ENCODE measurements at places on chromosomes 5 and 9.

DNA sequence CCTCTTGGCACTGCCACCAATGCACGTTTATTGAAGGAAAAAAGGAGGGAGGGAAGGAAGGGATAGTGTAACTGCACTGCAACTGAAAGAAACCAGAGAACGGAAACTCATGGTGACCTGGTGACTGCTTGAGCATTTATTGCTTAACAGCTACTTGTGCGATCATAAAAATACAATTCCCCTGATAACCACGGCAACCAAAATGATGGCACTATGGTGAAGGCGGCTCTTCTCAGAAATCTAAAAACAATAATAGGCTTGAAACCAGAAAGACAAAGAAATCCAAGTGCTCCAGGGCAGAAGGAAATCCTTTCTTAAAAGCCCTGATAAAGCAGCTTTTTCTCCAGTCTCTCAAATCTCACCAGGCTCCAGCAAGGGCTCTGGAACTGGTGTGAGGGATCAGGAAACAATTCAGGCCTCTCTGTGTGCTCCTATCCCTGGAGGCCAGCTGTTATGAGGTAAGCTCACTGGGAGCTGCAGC lies 1.9 kb downstream of the FBXO10 start:
- DNase-seq, result no peak

DNA sequence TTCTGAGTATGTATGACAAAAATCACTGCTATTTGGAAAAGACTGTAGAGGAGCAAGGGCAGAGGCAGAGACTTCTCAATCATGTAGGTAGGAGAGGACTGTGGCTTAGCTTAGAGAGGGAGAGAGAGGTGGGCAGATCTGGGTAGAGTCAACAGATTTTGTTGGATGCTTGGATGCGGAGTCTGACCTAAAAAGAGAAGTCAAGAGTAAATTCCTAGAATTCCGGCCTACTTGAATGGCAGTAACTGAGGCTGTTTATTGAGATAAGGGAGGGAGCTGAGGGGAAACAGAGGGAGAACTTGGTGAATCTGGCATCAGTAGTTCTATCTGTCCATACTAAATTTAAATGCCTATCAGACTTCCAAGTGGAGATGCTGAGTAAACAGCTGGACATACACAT lies 2.4 kb downstream of the TICAM2 start:
- no peak for DNase-seq

GRCh38 chr5:42719034-42719433 lies 37.6 kb upstream of the CCDC152 start:
- no peak for DNase-seq

GRCh38 chr9:20426019-20426418 lies 196.3 kb downstream of the MLLT3 start:
- no peak for DNase-seq

GRCh38 chr9:29945012-29945411 lies 2371.7 kb upstream of the C9orf72 start:
- no peak for DNase-seq

DNA sequence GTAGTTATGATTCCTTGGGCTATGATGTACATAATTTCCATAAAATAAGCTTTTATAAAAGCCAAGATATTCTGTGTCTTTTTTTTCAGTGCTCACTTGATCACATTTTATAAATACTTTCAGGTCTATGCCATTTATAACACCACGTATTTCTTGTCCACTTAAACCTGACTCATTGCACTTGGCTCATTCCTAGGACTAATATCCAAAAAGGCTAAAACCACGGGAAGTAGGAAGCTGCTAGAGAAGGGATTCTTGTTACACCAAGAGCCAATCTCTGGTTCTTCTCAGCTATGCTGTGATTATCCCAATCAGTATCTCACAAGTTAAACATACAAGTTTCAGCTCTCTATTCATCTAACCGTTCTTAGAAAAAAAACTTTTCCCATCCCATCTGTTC lies 80.4 kb upstream of the CDH6 start:
- no peak for DNase-seq

DNA sequence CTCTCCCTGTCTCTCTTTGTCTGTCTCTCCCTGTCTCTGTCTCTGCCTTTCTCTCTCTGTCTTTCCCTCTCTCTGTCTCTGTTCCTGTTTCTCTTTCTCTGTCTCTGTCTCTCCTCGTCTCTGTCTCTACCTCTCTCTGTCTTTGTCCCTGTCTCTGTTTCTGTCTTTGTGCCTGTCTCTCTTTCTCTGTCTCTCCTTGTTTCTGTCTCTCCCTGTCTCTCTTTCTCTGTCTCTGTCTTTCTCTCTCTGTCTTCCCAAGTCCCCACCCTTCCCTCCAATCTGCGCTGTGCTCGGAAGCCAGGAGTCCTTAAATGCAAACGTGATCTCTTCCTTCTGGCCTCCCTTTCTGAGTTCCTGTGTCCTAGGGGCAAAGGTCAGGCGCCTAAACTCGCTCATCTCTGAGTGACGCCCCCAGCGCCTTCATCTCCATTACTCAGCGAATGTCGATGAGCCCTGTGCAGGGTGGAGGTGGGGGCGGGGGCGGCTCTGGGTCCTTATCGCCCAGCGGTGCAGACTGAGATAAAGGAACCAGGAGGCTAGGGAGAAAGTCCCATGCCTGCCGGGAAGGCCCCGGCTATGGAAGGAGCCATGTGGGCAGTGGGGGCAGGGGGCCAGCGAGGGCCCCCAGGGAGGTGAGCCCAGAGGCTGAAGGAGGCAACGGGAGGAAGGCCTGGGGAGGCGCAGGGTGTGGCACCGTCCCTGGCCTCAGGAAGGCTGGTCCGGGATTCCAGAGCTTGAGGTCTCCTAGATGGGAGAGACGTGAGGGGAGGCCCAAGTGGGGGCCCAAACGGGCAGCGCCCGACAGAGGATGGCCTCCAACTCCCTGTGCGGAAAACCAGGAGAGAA lies 1.5 kb upstream of the SLC6A19 start:
- DNase-seq, result no peak

DNA sequence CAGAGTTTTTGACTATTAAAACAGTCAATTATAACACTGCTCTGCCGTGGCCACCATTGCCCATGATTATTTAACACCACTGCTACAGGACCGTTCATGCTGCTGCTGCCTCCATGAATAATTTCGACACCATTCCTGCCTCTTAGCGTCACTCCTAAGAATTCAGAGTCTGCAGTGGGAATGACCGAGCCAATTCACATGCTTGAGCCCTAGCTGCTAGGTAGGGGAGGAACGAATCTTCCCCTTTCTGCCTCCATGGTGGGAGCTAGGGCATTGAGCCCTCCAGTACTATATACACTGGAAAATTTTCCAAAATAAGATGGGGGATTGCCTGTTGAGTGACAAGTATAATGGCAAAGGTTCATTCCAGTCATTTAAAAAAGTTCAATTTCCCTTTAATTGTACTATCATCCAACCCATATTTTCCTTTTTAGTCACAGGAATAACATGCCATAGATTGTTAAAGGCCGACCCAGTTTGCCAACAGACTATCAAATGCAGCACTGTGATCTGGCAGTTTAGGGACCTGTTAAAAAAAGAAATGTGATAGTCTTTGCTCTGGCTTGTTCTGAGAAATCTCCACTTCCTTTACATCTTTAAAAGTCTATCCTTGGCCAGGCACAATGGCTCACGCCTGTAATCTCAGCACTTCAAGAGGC lies 13.5 kb upstream of the B4GALT1 start:
- no peak for DNase-seq

- no peak for DNase-seq
These were observed 171.2 kb upstream of the ACTBL2 start for GRCh38 chr5:57653636-57654290.

DNA sequence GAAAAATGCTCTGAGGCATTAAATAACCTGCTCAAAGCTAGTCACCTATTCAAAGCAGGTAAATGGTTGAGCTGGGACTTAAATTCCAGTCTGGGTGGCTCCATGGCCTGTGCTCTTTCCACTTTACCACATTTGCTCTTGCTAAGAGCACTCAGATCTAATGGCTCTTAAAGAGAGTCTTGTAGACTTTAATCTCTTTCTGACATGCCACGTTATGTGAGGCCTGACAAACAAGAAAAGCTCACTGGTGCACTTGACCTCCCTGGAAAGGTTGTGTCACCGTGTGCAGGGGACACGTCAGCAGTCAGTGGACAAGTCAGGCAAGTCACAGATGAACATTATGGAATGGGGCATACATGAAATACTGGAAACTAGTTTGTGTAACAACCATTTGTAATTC lies 129.9 kb upstream of the RPS23 start:
- no peak for DNase-seq

DNA sequence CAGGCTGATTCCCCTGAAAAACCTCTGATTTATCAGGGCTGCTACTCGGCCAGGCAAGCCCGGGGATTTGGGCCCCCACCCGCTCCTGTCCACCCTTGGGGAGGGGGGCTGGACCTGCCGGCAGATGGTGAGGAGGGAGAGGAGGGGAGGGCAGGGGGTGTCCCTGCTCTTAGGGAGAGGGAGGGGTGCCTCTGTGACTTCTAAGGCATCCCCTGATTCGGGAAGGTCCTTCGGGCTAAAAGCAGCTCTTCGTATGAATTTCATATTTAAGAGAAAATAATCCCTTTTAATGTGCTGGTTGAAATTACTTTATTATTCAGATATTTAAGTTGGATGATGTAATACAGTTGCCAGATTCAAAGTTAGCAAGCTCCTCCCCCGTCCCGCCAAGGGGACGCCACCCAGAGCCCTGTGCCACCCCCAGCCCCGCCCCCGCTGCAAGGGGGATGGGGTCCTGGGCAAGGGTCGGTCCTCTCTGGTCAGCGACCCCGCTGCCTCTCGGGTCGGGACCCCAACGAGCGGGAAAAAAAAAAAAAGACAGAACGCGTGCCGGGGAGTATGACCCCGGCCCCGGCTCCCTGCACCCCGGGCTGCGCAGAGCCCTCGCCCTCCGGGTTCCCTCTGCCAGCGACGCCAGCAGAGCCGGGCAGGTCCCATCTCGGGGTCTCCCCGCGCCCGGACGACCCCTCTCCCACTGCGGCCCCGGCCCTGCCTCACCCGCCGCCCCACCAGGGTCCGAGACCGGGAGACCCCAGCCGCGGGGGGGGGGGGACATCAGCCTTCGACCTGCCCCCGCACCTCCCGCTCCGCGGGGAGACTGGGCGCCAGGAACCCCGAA lies 12.4 kb downstream of the LHX3 start:
- DNase-seq, result no peak

GRCh38 chr5:95730730-95731570 lies at the start of gene RHOBTB3:
Gene RHOBTB3 (plus strand): TSS chr5:95731336. CDS start chr5:95731683, 347 bp downstream.
- DNase-seq, result peak; percentile 47

DNA sequence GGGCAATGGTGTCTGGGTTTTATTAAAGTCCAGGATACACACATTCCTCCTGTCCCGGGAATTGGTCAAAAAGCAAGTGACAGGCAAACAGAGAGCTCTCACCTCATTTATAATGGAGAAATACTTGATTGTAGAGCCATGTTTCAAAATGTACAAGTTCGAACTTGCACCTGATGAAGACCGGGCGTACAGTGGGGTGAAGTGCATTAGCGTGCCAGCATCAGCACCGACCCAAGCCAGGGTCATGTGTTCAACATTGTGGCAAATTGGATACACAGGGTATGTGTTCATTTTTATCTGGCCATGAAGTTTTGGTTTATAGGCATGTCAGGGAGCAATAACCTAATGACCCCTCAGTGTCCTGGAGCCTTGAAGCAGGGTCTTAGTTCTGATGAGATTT lies 472.5 kb downstream of the IRX1 start:
- no peak for DNase-seq

- DNase-seq, result no peak
These were observed 79.4 kb downstream of the PALM2AKAP2 start for GRCh38 chr9:109859447-109859846.

DNA sequence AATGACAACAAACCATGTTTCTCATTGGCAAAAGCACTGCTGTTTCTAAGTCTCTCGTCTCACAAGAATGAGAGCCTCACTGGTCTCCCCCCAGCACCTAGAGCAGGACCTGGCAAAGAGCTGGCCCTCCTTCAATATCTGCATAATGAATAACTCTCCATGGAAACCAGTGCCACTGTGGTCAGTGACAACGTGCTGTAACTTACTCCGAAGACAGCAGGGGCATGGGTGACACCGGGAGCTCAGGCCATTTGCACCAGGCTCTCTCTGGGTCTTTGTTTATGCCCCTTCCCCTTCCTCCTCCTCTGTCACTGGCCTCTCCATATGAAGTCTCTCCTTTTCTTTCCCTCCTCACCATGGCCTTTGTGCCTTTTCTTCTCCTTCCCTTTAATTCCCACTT lies 33.3 kb downstream of the TAS2R1 start:
- DNase-seq, result no peak

- no peak for DNase-seq
These were observed 3.4 kb upstream of the PTGDS start for GRCh38 chr9:136973618-136974617.

DNA sequence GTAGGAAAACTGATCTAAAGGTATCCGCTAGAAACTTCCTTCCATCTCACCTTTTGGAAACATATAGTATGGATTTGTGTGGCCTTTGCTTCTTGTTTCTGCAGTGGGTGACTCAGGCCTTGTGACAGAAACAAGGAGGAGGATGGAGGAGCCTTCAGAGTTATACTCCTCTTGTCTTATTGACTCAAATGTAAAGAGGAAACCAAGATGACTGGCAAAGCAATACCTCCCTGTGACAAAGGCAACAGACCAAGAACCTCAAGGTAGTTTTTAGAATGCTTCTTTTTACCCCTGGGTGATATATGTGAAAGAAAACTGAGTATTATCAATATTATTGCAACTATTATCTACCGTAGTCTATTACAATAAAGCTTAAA lies 123.3 kb upstream of the SLIT3 start:
- DNase-seq, result no peak

- DNase-seq, result no peak
These were observed 99.1 kb downstream of the PLK2 start for GRCh38 chr5:58360794-58361193.

- no peak for DNase-seq
These were observed 203.9 kb downstream of the C9orf50 start for GRCh38 chr9:129416821-129417539.

- DNase-seq, result no peak
These were observed 158.8 kb downstream of the DEPDC1B start for GRCh38 chr5:60540856-60541805.

DNA sequence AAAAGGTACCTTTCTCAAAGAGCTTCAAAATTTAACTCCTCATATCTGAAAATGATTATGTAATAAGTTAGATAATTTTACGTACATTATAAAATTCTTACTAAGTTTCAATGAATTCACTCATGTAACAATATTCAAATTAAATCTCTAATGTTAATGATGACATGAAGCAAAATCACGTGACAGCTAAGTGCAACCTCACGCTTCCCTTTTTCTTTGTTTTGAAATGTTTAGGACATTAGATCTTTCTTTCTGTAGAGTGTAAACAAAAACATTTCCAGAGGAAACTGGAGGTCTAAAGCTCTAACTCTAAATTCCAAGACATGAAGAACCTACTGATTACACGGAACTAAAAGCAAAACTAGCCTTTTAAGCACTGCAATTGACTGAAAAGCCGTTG lies 227.3 kb upstream of the TBCA start:
- no peak for DNase-seq

- DNase-seq, result no peak
These were observed 281.2 kb downstream of the NR2F1-AS1 start for GRCh38 chr5:93299681-93300308.

DNA sequence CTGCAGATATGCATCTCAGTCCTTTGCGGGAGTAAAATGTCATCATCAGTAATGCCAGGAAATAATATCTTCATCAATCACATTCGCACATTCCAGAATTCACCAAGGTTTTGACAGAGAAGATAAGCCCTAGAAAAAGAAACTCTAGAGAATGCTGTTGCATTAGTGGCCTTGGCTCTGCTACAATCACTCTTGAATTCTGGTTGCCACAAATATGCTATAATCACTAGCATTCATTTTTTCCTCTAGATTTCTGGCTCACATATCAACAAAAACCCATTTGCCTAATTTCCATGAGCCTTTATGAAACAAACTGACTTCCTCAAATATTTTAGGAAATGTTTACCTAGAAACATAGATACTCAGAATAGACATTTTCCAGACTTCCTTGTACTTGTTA lies 653.4 kb downstream of the ANXA1 start:
- DNase-seq, result no peak

Measured in stimulated activated CD8-positive, alpha-beta memory T cell treated with anti-CD3 and anti-CD28 coated beads, Interleukin-4, amount 100 ng/mL, for 48 hours (primary cell).